ENCODE measurements at places on chromosomes 4 and X.

DNA sequence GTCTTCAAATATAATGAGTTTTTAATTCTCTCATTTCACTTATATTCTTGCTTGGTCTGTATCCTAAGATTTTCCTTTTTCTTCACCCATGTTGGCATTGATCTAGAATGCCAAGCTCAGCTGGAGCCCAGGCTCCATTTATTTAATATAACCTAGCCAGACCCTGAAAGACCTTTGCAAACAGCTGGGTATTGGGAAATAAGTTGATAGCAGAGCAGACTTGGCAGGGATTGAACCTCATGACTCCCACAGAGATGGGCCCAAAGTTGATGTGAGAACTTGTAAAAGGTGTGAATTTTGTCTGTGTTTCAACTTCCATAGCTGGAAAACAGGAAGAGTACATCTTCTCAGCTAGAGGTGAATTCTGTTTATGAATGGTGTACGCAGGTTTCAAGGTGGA, 59.5 kb downstream of the SH2D1A start:
- DNase-seq = no peak

DNA sequence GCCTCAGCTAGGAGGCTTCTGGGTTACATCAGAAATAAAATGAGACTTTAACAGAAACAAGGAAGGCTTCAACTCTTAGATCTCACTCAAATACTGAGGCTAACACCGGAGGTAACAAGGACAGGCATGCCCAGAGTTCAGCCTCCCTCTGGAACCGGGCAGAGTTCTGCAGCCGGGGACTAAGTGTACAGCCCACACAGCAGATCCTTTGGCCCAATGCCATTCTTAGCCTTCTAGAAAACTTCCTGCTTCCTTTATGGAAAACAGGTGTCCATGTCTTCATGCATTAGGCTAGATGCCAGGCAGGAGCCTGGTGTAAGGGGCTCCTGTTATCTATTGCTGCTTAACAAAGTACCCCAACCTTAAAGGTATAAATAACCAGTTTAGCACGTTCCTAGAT, 369.7 kb downstream of the BCOR start:
- no peak for DNase-seq

DNA sequence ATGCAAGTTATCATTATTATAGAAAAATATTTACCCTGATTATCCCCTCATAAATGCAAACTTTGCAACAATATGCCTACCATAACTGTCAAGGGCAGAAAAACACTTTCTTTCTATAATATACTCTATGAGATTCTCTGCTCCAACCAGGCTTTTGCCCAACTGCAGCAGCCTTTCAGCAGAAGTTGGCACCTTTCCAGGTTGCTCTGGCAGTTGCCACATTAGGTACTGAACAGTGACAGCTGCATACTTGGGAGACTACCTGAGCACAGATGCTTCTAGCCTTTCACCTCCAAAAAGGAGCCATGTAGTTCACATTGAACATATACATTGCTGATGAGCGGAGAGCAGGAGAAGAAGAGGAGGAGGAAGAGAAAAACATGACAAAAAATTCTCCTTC, 69.5 kb upstream of the BRWD3 start:
- DNase-seq = no peak

DNA sequence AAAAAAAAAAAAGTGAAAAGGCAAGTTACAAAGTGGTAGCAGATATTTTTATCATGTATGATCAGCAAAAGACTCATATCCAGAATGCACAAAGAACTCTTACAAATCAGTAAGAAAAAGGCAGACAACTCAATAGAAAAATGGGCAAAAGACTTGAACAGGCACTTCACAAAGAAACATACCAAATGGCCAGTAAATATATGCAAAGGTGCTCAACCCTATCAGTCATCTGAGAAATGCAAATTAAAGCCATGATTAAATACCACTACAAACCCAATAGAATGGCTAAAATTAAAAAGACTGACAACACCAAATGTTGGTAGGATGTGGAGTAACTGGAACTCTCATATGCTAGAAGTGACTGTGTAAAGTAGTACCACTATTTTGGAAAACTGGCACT, 45.4 kb downstream of the CHST7 start:
- DNase-seq = no peak

- no peak for DNase-seq
Observed at GRCh38 chrX:48685416-48685815, 1.8 kb downstream of the WAS start.

DNA sequence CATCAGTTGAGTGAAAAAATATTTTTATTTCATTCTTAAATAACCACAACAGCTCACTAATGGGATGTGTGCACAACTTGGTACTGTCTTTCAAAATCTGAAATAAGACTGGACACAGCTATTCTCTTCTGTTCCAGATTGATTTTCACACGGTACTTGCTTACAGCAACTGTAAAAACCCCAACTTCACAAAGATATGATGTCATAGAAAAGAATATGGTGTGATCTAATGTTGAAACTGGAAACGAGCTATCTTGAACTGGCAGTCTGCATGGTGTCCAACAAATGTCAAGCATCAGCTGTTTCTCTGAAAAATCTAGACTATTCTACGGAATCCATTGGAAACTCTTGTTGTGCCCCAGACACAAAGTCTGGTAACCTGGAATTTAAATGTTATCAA, 14.7 kb downstream of the HELQ start:
- DNase-seq = no peak

GRCh38 chrX:95290455-95290854, 1394.2 kb upstream of the DIAPH2 start:
- no peak for DNase-seq

GRCh38 chrX:134880866-134881265, 109.9 kb upstream of the SMIM10 start:
- DNase-seq = no peak

- DNase-seq = no peak
Observed at GRCh38 chr4:150094676-150095075, 16.4 kb downstream of the DCLK2 start.

DNA sequence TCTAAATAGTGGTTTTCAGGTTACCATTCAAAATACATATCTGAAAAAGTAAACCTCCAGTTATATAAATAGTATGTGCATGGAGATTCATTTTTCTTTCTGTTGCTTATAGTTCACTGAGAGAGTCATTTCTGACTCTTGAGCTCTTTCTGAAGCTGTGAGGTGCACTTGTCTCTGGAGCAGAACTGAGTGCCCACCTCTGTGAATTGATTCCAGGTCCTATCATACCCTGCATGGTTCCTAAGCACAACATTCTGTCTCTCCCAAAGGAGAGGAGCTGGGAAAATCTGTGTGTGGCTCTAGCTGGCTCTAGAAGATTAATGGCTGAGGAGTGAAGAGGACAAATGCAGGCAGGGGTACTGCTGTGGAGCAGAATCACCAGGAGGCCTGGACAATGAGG, 161.6 kb upstream of the HCCS start:
- DNase-seq = no peak
